Stimulated activated naive CD4-positive, alpha-beta T cell treated with Interleukin-2 at 50 U/mL for 16 hours (primary cell): ENCODE measurements at places on chromosomes 7 and 10.

- DNase-seq, result no peak
Measured at GRCh38 chr7:112494656-112495055, 13.9 kb downstream of the LSMEM1 start.

DNA sequence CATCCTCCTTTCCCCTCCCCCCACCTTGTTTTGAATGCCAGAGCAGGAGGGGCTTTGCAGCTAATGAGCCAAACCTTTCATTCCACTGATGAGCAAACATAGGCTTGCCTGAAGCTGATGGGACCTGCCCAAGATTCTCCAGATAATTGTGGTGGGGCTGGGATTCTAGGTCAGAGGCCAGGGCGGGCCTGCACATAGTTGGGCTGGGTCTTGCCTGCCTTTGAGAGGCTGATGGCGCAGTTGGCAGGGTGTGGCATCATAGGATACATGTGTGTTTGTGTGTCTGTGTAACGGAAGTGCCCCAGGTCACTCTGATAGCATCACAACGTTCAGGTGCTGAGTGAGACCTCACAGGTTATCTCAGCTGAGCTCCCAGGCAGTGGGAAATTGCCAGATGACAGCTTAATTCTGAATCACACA is 22.9 kb downstream of the BTBD16 start:
- DNase-seq, result no peak

DNA sequence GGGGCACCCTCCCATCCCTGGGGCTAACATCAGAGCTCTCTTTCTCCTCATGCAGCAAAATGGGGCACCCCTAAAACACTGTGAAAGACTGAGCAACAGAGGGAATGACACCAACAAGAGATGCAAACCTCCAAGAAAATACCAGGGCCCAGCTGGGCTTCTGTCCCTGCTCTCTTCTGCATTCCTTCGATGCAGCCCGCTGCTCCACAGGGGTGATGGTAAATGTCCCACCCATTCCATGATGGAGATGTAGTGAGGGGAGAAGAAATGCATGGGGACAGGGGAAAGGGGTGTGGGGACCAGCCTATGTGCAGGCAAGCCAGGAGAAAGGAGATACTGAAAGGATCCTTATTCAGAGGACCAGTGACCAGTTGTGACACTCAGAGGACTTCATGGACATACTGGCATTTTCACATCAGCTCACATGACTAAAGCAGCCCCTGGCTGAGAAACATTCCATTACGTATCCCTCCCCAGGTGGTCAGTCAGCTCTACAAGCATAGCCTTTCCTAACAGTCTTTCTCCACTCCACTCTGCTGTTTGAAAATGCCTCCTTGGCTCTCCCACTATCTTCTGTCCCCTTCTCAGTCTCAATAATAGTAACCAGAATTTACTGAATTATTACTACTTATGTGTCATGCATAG is 13.3 kb downstream of the SORBS1 start:
- no peak for DNase-seq

DNA sequence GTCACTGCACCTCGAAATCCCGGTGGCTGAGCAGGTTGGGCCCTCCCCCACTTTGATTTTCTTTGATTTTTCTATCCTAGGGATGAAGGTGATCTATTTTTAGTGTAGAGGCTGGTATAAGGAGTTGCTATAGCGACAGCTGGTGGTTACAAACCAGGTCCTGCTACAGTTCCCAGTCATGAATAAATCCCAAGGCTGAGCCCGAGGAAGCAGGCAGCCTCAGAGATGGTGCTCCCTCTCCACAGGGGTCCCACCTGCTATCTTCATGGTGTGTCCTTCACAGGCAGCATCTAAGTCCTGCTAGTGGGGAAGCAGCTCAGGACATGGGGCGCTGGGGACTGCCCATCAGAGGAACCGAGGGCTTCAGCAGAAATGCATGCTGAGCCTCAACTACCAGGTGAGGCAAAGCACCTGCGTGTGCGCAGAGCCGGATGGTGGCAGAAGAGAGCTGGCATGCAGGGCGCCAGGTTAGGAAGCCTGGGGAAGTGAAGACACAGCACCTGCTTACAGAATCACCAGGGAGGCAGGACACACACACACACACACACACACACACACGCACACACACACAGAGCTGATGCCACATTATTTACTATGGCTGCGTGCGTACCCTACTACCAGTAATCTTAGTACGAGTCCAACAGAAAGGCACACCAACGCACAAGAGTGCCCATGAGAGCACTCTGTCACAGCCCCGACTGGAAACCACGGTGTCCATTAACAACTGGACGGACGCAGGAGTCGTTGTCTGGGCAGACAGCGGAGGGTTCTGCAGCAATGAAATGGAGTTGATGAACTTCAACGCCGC is 150.9 kb downstream of the PRKAG2 start:
- no peak for DNase-seq

DNA sequence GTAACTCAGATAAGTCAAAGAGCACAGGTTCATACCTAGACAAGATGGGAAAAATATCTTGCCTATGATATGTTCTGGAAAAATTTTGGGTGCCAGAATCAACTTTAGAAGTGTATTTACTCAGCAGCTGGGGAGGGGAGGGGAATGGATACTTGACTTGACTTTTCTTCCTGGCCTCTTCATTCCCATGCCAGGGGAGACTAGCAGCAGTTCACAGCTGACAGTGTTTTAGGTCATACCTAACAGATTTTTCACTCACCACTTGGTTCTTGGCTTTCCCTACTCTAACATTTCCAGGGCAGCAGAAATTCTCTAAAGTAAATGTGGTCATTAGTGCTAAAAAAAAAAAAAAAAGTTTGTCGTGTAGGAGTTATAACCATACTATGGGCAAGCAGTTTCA is 46.3 kb downstream of the TAS2R16 start:
- no peak for DNase-seq

DNA sequence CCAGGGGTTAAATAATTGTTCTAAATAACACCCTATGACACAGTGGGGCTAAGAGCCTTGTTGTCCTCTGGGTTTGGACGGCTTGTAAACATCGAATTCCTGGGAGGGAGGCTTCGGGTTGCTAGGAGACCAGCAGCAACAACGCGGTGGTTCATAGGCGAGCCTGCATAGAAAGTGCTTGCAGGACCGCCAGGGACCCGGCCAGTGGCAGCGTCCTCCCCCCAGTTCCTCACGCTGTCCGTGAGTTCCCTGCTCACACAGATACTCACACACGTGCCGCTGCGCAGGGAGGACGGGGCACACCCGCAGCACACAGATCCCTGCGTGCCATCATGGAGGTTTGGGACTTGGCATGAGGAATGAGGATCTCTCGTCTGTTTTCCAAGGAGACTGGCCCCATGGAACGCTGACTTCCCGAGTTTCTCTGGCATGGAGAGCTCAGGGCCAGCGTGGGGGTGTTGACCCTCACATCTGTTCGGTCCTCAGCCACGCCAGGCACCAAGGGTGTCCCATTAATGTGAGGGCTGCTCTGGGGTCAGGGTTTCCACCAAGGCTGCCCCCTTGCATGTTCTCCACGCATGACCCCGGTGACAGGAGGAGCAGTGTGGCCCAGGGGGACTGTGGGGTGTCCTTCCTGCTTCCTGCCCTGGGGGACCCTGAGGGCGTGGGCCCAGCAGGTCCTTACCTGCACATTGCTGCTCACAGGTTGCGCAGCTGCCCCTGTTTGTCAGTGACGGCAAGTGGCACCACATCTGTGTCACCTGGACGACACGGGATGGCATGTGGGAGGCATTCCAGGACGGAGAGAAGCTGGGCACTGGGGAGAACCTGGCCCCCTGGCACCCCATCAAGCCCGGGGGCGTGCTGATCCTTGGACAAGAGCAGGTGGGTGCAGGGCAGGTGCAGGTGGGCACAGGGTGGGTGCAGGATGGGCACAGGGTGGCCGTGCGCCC is 9.7 kb downstream of the NPTX2 start:
- DNase-seq, result no peak

GRCh38 chr10:92923416-92923815 is 75.1 kb downstream of the EXOC6 start:
- DNase-seq, result no peak

DNA sequence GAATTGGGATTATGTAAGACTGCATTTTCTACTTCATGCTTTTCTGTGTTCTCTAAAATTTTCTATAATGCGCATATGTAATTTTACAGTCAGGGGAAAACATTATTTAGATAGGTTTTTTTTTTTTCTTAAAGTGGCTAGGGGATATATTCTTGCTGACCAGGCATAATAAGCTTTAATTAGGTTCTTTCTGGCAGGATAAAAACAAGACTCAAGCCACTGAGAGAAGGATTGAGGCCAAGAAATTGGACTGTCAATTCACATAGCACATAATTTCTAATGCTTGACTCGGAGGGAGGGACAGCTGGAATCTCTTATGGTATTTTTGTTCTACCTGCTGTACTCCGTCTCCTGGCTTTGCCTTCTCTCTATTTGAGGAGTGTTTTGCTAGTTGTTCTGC is 119.8 kb upstream of the NPVF start:
- no peak for DNase-seq

GRCh38 chr7:119026391-119026790 is 801.9 kb downstream of the ANKRD7 start:
- no peak for DNase-seq

DNA sequence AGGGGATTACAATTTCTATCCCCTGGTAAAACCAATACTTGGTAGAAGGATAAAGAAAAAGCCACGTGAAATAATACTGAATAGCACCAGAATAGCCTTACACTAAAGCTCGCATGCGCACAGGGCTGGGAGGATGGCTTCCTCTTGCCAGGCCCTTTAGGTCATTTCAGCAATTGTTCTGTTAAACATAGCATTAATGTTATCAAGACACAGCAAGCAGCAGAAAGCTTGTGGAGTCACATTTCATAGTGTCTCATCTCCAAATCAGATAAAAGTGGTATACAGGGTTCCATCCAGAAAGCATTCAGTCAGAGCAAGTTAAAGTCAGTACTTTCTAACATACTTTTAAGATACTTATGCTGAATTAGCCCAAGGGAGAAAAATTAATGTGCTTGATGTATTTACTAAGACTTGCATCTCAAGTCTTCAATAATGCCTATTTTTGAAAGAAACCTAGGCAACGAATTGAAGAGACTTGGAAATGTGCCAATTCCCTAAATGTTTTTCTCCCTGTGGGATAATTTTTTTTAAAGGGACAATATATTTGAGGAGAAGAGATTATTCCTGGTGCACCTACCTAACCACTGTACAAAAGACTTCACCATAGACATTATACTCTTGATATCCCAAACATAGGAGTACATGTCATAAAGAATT is 14.3 kb upstream of the NPM3 start:
- no peak for DNase-seq

- DNase-seq, result no peak
Measured at GRCh38 chr7:95250571-95250970, 73.8 kb downstream of the PON1 start.

- DNase-seq, result no peak
Measured at GRCh38 chr7:47538846-47539311, 43.0 kb downstream of the TNS3 start.

DNA sequence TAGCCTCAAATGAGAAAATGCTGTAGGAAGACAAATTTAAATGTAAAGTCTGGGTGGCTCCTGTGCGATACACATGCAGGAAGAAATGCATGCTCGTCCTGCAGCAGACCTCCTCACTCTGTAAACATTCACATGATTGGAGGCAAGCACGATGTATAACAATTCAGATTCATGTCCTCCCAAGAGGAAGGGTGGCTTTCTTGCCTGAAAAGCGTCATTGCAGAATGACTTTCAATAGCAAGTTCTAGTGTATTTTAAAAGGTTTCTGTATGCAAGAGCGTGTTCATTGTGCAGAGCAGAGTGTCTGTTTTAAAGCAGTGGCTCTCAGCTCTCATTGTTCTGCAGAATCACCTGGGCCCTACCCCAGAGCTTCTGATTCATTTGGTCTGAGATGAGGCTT is 170.3 kb upstream of the CELF2 start:
- no peak for DNase-seq

- no peak for DNase-seq
Measured at GRCh38 chr10:8563478-8563877, 509.0 kb downstream of the GATA3 start.
